ENCODE measurements at places on chromosomes 2 and 18.
A peak's percentile ranks its signal among the peaks of the same experiment; 100 is the strongest.

GRCh38 chr2:73451263-73451972 lies 65.8 kb downstream of the ALMS1 start:
- DNase-seq: no peak

DNA sequence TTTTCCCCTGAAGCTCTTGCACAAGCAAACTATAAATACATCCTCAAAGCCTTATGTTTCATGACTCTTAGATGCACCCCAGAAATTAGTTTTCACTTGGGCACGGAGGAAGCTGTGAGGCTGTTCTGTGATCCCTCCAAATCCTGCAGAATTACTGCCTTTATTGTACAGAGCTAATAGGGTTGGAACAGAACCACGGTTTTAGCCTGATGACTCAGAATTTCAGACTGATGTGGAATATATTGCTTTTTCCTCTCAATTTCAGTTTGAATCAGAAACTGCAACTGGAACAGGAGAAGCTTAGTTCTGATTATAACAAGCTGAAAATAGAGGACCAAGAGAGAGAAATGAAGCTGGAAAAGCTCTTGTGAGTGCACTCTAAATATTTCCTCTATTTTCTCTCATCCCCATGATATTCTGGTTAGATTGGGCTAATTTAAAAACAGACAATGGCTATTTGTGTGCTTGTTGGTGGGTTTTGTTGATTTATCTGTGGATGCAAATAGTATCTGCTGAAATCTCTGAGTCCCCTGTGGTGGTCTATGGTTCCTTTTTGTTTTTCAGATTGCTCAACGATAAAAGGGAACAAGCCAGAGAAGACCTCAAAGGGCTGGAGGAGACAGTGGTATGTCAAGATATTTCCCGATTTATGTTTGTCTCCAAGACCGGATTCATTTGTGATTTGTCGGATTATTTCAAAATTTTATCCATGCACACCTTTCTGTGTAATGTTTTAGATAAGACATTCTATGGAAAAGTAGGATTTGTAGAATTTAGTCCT lies 38.2 kb upstream of the LYPD6B start:
- no peak for DNase-seq

DNA sequence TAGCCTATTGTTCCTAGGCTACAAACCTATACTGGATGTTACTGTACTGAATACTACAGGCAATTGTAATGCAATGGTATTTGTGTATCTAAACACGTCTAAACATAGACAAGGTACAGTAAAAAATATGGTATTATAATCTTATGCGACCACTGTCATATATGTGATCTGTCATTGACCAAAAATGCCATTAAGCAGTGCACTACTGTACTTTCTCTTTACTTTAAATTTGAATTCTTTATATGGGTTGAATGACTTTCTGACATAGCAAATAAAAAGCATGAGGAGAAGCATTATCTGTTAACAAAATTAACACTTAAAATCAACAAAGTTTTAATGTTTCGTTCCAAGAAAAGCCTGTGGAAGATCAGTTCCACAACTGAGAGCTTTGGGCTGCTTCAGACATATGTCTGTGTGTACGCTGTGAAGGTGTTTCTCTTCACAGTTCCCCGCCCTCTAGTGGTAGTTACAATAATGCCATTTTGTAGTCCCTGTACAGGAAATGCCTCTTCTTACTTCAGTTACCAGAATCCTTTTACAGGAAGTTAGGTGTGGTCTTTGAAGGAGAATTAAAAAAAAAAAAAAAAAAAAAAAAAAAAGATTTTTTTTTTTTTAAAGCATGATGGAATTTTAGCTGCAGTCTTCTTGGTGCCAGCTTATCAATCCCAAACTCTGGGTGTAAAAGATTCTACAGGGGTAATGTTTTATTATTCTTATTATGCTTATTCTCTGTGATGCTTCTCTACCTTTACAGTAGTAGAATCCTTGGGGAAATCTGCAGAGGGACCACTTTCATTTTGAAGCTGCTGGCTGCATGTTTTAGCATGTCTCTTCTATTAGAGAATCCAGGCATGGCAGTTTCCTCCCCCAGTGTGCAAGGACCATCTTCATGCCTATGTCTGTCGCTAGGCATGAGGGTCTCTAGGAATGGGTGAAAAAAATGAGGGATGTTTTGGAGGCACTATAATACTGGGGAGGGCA lies 54.5 kb downstream of the SCN2A start:
- peak; percentile 94 for DNase-seq

GRCh38 chr2:96260387-96261260 lies 5.2 kb downstream of the TMEM127 start:
- peak; percentile 94 for DNase-seq

DNA sequence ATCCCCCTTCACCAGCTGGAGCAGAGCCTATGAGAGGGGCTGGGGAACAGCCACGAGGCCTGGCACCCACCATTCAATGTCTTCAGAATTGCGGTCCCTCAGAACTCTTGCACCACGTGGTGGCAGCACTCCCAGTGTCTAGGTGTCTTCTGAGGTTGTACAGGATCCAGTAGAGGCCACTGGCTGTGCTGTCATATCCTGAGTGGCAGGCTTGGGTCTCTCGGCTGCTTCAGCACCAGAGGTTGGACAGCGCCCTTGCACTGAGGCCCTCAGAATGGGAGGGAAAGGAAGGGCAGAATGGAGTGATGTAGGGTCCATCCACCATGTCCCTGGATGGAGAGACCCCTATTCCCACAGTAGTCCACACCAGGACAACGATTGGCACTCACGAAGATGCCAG lies 112.0 kb upstream of the TEKT4 start:
- peak; percentile 54 for DNase-seq

GRCh38 chr2:160828076-160828475 lies 332.2 kb upstream of the TANK start:
- no peak for DNase-seq

DNA sequence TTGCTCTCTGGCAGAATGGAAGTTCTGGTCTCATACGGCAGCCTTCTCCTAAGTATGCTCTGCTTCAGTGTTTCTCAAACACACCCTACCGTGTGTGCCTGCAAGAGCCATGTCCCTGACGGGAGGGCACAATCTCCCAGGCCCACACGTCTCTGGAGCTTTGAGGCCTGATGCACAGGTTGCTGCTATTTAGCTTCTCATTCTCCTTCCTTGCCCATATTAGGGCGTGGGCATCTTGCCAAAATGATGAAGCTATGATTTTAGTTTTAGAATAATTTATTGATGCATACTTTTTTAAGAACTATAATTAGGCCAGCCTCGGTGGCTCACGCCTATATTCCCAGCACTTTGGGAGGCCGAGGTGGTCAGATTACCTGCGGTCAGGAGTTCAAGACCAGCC lies 107.9 kb downstream of the RNF144A start:
- DNase-seq: no peak

DNA sequence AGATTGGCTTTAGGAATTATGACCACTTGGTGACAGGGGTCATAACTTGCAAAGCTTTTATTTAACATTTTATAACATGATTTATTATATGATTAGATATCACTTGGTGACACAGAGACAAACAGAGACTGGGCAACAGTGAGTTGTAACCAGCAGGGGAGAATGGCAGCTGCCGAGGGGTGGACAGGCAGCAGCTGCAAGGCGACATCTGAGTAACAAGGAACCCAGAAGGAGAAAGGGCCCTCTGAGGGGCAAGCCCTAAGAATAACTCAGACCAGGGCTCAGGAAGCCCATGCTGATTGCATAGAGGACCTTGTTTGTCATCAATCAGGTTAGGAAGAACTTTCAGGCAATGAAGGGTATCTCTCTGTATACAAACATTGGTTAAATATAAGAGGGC lies 339.9 kb upstream of the SOX11 start:
- no peak for DNase-seq

- DNase-seq: no peak
These were observed 121.6 kb downstream of the RBMS1 start for GRCh38 chr2:160372010-160372356.

DNA sequence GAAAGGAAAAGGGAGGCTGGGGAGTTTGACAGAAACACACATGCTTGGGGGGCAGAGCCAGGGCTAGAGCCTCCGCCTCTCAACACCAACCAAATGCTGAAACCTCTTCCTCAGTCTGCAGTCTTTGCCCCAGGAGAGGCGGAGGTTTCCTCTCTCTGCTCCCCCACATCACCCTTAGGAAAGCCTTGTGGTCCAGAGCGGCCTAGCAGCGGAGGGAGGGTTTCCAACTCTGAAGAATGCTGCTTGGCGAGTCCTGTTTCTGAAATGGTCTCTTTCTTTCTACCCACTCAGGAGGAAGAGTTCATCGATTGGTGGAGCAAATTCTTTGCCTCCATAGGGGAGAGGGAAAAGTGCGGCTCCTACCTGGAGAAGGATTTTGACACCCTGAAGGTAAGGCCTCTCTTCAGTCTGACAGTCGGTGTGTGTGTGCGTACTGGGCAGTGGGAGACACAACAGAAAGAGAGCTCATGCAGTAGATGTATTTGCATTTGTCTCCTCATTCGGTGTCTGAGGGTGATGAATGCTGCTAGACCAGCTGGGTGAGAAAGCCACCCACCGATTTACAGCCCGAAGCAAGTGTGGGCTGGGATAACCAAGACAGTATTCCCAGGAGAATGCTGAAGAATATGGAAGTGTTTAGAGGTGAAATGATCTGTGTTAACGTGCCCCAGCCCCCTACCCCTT lies 190.5 kb downstream of the DYSF start:
- no peak for DNase-seq

DNA sequence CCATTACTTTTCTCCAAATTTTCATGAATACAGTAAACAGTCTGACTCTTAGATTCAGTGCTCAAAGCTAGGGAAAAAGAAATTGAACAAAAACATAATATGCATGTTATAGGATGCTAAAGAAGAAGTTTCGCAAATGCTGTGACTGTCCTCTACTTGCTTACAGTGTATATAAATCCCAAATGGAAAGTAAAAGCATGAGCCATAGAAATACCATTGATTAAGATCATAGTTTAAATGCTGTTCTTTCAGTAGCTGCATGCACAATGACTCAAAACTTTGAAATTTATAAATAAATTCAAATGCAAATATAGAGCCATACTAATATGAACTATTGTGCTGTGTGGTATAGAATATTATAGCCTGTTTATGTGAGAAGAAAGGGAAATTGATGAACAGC lies 1113.9 kb upstream of the ACVR2A start:
- DNase-seq: no peak

DNA sequence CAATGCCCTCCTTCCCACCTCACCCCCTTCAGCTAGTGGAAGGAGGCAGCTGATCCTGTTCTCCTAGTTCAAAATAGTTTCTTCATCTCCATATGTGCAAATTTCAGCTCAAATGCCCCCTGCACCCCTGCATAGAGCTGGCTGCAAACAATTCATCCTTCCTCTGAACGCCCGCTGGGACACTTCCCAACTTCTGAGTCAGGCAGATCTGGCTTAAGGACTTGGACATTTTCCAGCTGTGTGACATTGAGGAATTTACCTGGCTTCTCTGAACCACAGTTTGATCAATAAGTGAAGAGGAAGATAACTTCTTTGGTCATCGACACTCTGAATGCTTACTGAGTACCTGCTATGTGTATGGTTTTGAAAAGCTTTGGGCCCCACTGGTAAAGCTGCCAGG lies 23.5 kb downstream of the PTGR3 start:
- DNase-seq: no peak

GRCh38 chr2:52821631-52822030 lies 946.0 kb upstream of the CHAC2 start:
- DNase-seq: peak; percentile 17

GRCh38 chr2:240174496-240174895 lies 34.0 kb upstream of the OTOS start:
- DNase-seq: no peak

DNA sequence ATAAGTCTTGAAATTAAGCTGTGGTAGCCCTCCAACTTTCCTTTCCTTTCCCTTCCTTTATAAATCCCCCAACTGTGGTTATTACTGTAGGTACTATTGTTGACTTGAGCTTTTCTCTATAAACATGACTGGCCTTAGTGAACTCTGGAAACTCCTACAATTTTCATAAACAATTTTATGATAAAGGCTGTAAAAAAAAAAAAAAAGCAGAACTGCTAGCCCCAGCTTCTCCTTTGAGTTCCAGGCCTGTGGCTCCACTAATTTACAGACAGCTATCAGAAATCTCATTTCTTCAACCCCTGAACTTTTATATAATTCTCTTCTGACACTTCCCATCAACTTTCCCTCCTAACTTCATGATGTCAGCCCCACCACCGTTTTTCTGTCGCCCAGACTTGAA lies 174.3 kb downstream of the IKZF2 start:
- DNase-seq: no peak

GRCh38 chr2:232761301-232761907 lies 15.0 kb downstream of the KCNJ13 start:
- peak; percentile 27 for DNase-seq

- DNase-seq: peak; percentile 81
These were observed at the start of gene HS1BP3 for GRCh38 chr2:20650877-20651730. Gene HS1BP3, minus strand, starts transcription at chr2:20651098. Its CDS starts 35 bp downstream, at chr2:20651063.

Data from HT1080 (cell line).